T-helper 1 cell treated with Interleukin-12 subunit alpha and Interleukin-12 subunit beta and Interleukin-4 antibody, amounts not matched to agents 30 ng/mL and 1 ng/mL, for 36 hours (primary cell): ENCODE measurements at places on chromosomes 6 and 20. TPM values are rescaled to one million over a fixed set of nuclear protein-coding genes. Genes with fewer than 3 reads are reported as not detected.

The IMPG1 gene
- not detected in 2 replicates for total RNA-seq

The LY6G5C gene
- total RNA-seq = 6.3 TPM in 2 replicates

The NOX3 gene
- not detected in 2 replicates for total RNA-seq

The PGC gene
- total RNA-seq = not detected in 2 replicates

The NFYA gene
- total RNA-seq = 33.3 and 34.6 TPM in 2 replicates

The MYH7B gene
- 0.17 and 0.20 TPM in 2 replicates for total RNA-seq

The ARMC2 gene
- 5.6 and 6.1 TPM in 2 replicates for total RNA-seq

The PLAGL2 gene
- 35.0 and 35.5 TPM in 2 replicates for total RNA-seq

The DSP gene
- total RNA-seq = 0.10 TPM in 1 of 2 replicates, not detected in the other

The MYL9 gene
- total RNA-seq = 0.46 and 0.69 TPM in 2 replicates

The RIN2 gene
- total RNA-seq = not detected in 2 replicates

The CDSN gene
- not detected in 2 replicates for total RNA-seq

The SSTR4 gene
- total RNA-seq = not detected in 2 replicates

The MAK gene
- 0.17 TPM in 2 replicates for total RNA-seq

The ALDH8A1 gene
- total RNA-seq = 2.8 and 4.5 TPM in 2 replicates

The RBBP9 gene
- 13.9 and 15.8 TPM in 2 replicates for total RNA-seq

The VSTM2L gene
- total RNA-seq = 0.15 and 0.39 TPM in 2 replicates

The HCRTR2 gene
- total RNA-seq = not detected in 2 replicates

The CRISP2 gene
- total RNA-seq = not detected in 2 replicates

The FGD2 gene
- 5.6 and 7.6 TPM in 2 replicates for total RNA-seq

The LAMP5 gene
- total RNA-seq = not detected in 2 replicates

The OOEP gene
- 1.0 TPM in 2 replicates for total RNA-seq

The TRIM10 gene
- 0.34 and 0.37 TPM in 2 replicates for total RNA-seq

The ANGPT4 gene
- not detected in 2 replicates for total RNA-seq

The DDX27 gene
- 43.5 and 43.6 TPM in 2 replicates for total RNA-seq

The AVP gene
- total RNA-seq = not detected in 2 replicates

The HLA-DRA gene
- 240 and 242 TPM in 2 replicates for total RNA-seq

The EFCAB8 gene
- total RNA-seq = 0.73 and 0.96 TPM in 2 replicates

The SLC25A27 gene
- total RNA-seq = not detected in 2 replicates

The SLC17A3 gene
- 0.59 and 0.66 TPM in 2 replicates for total RNA-seq

The SLC32A1 gene
- total RNA-seq = not detected in 2 replicates

The EPB41L2 gene
- total RNA-seq = 29.2 and 30.8 TPM in 2 replicates

The DTNBP1 gene
- total RNA-seq = 29.0 and 29.2 TPM in 2 replicates

The GPR6 gene
- total RNA-seq = not detected in 2 replicates

The AIF1 gene
- 47.7 and 54.0 TPM in 2 replicates for total RNA-seq

The MEP1A gene
- total RNA-seq = not detected in 2 replicates

The SLPI gene
- 0.64 and 0.88 TPM in 2 replicates for total RNA-seq

The BPIFB1 gene
- total RNA-seq = not detected in 2 replicates

The RNF217 gene
- 1.1 and 1.3 TPM in 2 replicates for total RNA-seq

The POPDC3 gene
- total RNA-seq = not detected in 2 replicates

The SIRPA gene
- total RNA-seq = not detected in 2 replicates

The SHLD1 gene
- 11.4 and 12.5 TPM in 2 replicates for total RNA-seq

The HCK gene
- total RNA-seq = 1.5 and 1.8 TPM in 2 replicates

The TFAP2D gene
- not detected in 2 replicates for total RNA-seq
